ENCODE measurements at places on chromosomes 13 and 19. TPM values are rescaled to one million over a fixed set of nuclear protein-coding genes. Genes with fewer than 3 reads are reported as not detected.

The ACER1 gene
- not detected for polyA plus RNA-seq

The MEIS3 gene
- polyA plus RNA-seq = 6.9 TPM

The PBX4 gene
- 0.88 TPM for polyA plus RNA-seq

The TPTE2 gene
- polyA plus RNA-seq = 0.17 TPM

The FPR1 gene
- polyA plus RNA-seq = 1.4 TPM

The PIN1 gene
- polyA plus RNA-seq = 90.2 TPM

The MYO1F gene
- polyA plus RNA-seq = 3.4 TPM

Measured in muscle of arm (tissue), 14 donors.